Occipital lobe (tissue), 3 donors: ENCODE measurements at places on chromosomes 5 and 9. TPM values are rescaled to one million over a fixed set of nuclear protein-coding genes. Genes with fewer than 3 reads are reported as not detected.

MCTP1 gene
- 147 TPM for total RNA-seq

DNA sequence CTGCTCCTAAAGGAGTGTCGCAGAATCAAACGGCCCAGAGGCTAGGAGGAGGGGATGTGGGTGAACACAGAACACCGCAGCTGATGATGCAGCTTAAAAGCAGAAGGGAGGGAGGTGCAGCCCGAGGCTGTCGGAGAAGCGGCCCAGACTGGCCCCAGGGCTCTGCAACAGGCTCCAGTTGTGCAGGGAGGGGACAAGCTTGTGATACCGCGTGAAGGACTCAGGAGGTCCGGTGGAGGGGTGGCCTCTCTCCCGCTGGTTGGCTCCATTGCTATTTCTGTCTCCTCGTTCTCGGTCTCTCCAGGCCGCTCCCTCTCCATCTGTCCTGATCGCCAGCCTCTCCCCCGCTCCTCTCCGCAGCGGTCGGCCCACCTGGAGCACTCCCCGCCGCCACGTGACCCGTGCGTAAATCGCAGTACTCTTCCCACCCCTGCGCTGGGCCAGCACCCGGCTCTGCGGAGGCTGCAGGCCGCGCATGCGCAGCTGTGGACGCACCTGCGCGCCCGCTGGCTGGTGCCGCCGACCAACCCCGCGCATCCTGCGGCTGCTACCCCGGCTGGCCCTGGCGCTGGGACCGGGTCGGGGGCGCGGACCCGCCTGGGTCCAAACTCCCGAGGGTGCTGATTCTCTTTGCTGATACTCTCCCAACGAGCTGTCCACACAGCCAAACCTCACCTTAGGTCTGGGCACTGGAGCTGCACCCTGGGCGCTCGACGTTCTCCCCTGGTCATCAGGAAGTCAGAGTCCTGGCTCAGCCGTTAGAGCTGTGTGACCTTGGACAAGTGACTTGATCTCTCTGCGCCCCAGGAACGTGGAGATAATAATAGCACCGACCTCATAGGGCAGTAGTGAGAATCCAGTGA is 3.7 kb upstream of the STXBP1 start:
- peak; percentile 80 for DNase-seq

BHMT gene
- not detected for total RNA-seq

LEAP2 gene
- 2.0 TPM for total RNA-seq

- no peak for DNase-seq
Observed at GRCh38 chr9:132531195-132531594, 51.2 kb upstream of the BARHL1 start.

- DNase-seq = no peak
Observed at GRCh38 chr9:108182950-108183381, 672.8 kb downstream of the ACTL7B start.

GRCh38 chr5:159132429-159133040 is 32.8 kb upstream of the EBF1 start:
- DNase-seq = no peak

DNA sequence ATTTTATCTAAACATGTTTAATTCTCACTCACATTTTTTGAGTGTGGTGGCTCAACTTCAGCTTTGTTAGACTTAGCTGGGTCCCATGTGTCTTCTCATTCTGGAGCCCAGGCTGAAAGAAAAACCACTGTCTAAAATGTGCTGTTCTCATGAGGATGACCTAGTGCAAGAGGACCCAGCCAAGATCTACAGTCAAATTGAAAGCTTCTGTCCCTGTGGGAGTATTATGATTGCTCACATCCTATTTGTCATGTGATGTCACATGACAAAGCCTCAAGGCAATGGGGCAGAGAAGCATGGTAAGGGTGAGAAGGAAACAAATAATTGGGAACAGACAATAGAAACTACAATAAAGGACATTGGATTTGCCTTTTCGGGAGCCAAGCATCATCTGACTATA is 113.4 kb upstream of the ASTN2 start:
- no peak for DNase-seq

- DNase-seq = no peak
Observed at GRCh38 chr5:111252799-111253545, 28.8 kb downstream of the CAMK4 start.

DNA sequence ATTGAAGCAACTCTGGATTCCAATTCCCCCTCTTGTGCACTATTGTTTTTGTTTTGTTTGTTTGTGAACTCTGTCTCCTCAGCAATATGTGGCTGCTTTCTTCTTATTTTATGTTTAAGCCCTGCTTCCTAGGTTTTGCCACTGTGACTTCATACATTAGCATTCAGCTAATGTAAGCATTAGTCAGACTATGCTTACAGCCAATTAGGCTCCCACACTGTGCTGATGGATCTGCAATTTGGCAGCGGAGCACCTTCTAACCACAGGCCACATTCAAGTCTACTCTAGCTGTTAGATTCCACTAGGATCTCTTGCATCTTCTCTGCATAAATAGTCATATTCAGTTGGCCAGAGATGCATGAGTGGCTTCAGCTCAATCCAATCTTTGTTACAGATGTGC is 9.6 kb upstream of the BICD2 start:
- peak; percentile 34 for DNase-seq

DNA sequence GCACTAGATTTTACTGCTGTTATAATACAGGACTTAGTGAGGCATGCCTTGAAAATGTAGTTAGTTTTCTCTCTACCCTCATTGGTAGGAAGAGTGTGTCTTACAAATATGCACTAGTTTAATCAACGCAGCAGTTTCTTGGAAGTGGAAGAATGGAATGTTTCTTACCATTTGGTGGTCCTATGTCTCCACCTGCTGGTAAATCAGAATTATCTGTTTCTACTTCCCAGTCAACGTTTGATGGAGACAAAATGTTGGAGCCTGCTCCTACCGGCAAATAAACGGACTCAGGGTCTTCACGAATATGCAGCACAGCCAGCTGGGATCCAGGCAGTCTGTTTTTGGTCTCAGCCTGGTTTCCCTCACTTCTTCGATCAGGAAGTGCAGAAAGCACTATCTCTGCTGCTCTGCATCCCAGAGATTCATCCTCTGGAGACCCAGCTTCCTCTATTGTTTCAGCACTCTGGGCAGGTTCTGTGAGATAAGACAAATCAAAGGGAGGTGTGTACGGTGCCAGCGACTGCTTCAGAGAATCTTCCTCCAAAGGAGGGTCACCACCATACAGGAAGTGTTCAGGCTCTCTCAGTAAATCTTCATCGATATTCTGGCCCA is 59.5 kb upstream of the PCA3 start:
- no peak for DNase-seq

- DNase-seq = no peak
Observed at GRCh38 chr5:1448511-1449011, 3.3 kb upstream of the SLC6A3 start.

DNA sequence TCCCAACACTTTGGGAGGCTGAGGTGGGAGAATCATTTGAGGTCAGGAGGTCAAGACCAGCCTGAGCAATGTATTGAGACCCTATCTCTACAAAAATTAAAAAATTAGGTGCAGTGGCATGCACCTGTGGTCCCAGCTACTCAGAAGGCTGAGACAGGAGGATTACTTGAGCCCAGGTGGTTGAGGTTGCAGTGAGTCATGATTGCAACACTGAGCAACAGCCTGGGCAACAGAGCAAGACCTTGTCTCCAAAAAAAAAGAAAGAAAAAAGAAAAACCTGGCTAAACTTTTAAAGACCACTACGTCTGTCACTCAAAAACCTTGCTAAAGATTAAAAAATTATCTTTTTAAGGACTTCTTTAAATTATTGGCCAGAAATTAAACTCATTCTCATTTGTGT is 59.8 kb upstream of the ABCA1 start:
- no peak for DNase-seq

C1QTNF3 gene
- total RNA-seq = 11.7 TPM

ZNF883 gene
- total RNA-seq = 35.1 TPM

SVEP1 gene
- total RNA-seq = 5.3 TPM

GRCh38 chr9:135924628-135925338 is 17.4 kb upstream of the CAMSAP1 start:
- no peak for DNase-seq

SLC6A7 gene
- 0.62 TPM for total RNA-seq

DNA sequence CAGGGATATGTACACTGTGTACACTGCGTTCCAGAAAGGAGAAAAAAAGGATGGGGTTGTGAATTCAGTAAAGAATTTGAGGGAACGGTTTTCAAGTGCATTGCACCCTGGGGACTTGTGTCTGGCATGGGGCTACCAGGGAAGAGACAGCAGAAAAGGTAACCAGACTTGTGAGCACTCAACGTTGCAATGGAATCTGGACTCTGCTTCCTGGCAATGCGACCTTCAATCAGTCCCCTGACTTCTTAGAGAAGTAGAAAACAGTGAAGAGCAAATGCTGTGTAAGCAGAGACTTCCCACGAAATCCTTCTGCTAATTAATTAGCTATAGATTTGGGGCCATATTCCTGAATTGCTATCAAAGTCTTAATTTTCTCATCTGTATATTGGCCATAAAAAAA is 36.3 kb downstream of the MACIR start:
- no peak for DNase-seq

DNA sequence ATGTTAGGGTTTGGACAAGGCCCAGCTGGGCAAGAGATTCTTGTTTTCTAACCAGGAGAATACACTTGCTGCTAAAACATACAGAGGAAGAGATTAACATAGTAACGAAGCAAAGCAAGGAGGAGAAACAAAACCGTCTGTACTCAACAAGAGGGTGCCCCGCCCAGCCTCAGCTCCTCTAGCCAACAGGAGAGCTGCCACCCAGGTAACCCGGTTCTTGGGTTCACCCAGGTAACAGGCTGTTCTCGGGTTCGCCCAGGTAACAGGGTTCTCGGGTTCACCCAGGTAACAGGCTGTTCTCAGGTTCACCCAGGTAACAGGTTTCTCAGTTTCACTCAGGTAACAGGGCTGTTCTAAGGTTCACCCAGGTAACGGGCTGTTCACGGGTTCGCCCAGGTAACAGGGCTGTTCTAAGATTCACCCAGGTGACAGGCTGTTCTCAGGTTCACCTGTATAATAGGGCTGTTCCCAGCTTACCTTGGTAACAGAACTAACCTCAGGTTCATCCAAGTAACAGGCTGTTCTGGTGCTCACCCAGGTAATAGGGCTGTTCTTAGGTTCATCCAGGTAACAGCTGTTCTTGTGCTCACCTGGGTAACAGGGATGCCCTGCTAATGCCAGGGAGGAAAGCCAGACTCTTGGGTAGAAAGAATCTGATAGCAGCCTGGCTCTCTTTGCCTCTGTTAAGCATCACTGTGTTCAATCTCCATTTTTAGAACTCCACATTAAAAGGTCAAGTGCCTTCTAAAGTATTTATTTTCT is 271.6 kb downstream of the SYK start:
- no peak for DNase-seq

GPR150 gene
- not detected for total RNA-seq

SPAG8 gene
- 4.7 TPM for total RNA-seq

DNA sequence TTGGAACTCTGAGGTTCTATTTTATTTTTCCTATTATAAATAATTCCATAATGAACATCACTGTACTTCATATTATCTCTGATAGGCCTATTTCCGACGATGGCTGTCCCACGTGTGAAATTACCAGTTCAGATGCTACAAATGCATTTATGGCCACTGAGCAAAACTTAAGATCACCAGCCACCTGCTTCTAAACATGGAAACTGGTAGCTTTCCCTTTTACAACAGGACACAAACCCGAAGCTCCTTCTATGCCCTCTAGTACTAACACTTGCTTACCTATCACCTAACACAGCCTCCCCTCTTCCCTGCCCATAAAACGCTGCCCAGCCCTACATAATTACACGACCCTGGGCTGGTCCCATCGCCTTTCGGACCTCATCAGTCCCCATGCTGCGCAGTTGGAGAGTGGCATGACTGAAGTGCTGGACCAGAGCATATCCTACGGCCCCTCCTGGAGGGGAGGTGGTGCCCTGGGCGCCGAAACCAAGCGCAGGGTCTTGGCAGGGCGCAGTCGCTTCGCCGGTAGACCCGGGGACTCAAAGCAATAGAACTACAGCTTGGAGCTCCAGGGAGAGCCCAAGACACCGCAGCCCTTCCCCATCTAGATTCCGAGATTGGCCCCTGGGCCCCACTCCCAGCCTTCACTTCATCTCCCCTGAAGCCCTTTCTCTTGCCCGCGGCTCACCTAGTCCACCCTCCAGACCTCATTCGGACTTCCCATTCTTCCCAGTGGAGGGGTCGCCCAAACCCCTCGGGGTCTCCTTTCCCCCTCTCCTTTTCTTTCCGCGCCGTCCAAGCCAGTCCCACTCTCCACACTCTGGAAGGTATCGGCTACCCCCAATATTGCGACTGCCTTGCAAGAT is 1.0 kb upstream of the SAP30L start:
- no peak for DNase-seq

OLFM1 gene
- 77.8 TPM for total RNA-seq

GRCh38 chr5:37064442-37064841 is 184.7 kb downstream of the CPLANE1 start:
- DNase-seq = no peak

GRCh38 chr5:169248550-169248949 is 52.4 kb downstream of the SLIT3 start:
- no peak for DNase-seq

DNA sequence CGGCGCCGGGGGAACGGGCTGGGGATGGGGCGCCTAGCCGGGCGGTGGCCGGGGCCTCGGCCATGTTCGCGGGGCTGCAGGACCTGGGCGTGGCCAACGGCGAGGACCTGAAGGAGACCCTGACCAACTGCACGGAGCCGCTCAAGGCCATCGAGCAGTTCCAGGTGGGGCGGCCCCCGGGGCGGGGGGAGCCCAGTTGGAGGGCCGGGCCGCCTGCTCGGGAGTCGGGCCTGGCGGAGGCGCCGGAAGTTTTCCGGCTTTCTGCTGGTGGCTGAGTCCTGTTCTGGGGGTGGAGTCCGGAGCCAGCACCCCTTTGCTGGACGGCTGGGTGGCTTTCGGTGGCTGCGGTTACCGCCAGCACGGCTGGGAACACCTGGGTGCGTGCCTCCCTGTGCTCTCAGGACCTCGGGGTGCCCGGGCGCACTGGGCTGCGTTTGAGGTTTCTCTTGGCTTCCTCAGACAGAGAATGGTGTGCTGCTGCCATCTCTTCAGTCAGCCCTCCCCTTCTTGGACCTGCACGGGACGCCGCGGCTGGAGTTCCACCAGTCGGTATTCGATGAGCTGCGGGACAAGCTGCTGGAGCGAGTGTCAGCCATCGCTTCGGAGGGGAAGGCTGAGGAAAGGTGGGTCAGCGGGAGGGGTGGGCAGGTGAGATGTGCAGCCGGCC is 454 bp downstream of the NELFB start:
- DNase-seq = no peak

- no peak for DNase-seq
Observed at GRCh38 chr5:111227226-111227782, 3.1 kb downstream of the CAMK4 start.

DNA sequence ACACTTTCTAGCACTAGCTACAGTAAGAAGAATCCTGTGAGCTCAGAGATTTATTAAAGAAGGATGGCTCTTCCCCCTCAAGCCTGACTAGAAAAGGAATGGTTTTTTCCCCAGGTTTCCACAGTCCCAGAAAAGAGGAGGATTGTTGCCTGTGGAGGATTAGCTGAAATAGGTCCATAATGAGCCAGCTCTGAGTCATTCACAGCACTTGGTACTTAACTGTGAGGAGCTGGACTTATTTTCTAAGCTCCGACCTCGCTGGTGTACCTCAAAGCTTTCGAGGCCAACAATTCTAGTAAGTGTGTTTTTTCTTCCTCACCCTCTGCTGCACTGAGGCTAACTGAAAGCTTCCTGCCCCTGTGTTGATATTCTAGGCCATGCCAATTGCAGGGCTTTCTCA is 222.5 kb upstream of the IL12B start:
- DNase-seq = no peak

- DNase-seq = no peak
Observed at GRCh38 chr5:88667496-88668201, 215.3 kb downstream of the MEF2C start.

ANKRD20A1 gene
- total RNA-seq = 7.6 TPM

- no peak for DNase-seq
Observed at GRCh38 chr9:33464045-33464636, 9.6 kb downstream of the NOL6 start.

- DNase-seq = no peak
Observed at GRCh38 chr9:15277400-15278090, 29.5 kb downstream of the TTC39B start.
